ENCODE measurements at places on chromosomes 5 and 9.

- DNase-seq, result no peak
Measured at GRCh38 chr9:115808695-115809094, 344.9 kb upstream of the PAPPA start.

GRCh38 chr5:171476701-171477100 is 57.3 kb downstream of the FGF18 start:
- no peak for DNase-seq

DNA sequence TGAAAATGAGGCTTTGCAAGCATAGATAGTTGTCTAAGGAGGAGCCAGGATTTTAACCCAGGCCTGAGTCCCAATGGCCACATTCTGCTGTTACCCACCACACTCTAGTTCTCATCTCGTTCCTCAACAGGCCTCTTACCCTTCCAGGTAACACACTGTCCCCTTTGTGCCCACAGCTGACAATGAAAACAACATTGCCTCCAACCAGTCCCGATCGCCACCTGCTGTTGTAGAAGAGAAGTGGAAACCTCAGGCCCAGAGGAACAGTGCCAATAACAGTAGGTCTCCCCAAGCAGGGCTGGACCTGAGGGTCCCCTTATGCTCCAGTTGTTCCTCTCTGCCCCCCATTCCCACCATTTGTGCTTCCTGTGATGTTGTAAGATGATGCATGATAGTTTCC is 30.4 kb downstream of the AMBP start:
- no peak for DNase-seq

- no peak for DNase-seq
Measured at GRCh38 chr5:157285310-157286035, 19.6 kb downstream of the CYFIP2 start.

GRCh38 chr5:71757590-71758543 is 38.8 kb downstream of the CARTPT start:
- DNase-seq, result peak; percentile 9

DNA sequence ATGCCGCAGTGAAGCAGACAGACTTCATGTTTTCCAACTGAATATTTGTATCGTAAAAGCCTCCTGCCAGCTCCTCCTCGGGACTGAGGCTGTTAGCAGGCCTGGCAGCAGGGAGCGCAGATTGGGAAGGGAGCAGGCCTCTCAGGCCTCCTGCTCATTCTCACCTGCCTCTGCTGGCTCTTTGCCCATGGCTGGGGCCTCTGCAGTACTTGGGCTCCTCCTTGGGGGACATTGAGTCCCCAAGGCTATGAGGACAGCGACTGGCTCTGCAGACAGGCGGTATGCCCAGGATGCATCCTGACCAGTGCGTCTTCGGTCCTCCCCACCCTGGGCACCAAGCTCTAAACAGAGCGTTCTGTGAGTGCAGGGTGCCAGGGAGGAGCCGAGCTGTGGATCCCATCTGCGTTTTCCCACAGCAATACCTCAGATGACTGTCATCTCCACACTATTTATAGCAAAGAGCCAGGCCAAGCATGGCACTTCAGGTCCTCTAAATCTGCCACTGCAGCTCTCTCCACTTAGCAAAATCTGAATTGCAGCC is 38.7 kb downstream of the TSTD2 start:
- no peak for DNase-seq

DNA sequence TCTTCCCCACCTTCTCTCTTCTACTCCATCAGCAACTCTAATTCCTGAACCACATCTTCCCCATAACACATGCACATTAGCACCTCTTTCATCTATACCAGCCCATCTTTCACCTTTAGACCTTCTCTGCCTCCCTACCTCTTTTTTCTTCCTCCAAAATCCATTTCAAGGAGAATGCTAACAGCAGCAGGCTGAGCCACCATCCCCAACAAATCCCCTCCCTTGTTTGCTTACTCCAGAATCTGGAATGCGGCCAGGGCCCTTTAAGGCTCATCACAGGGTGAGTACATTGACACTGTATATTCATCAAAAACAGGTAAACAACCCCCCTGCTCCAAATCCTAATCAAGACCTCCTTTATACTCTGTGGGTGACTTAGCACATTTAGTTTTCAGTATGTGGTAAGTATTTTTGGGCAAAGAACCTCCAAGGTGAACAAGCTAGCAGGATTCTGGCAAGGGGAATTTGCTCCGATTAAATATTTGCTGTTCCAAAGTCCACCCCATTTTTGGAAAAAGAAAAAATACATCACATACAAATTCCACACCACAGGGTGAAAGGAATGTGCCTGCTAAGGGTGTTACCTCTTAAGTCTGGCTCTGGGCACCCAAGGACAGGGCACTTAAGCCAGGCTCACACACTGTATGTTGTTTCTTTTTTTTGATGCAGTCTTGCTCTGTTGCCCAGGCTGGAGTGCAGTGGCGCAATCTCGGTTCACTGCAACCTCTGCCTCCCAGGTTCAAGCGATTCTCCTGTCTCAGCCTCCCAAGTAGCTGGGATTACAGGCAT is 71.4 kb downstream of the SERINC5 start:
- no peak for DNase-seq

DNA sequence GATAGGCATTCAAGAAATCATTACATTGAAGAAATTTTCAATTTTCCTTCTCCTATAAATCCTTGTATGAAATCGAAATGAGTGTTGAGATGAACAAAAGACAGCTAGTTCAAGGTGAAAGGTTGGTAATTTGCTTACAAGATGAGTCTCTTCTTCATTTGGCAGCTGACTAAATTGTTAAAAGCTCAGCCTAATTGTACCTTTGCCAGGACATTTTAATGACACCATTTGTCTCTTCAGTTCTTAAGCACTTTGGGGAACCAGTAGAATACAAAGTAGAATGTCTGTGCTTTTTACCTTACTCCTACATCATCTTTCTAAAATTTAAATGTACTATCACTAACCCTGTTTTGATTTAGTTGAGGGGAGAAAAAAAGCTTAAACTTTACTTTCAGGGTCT is 59.4 kb downstream of the GRAMD2B start:
- DNase-seq, result no peak

DNA sequence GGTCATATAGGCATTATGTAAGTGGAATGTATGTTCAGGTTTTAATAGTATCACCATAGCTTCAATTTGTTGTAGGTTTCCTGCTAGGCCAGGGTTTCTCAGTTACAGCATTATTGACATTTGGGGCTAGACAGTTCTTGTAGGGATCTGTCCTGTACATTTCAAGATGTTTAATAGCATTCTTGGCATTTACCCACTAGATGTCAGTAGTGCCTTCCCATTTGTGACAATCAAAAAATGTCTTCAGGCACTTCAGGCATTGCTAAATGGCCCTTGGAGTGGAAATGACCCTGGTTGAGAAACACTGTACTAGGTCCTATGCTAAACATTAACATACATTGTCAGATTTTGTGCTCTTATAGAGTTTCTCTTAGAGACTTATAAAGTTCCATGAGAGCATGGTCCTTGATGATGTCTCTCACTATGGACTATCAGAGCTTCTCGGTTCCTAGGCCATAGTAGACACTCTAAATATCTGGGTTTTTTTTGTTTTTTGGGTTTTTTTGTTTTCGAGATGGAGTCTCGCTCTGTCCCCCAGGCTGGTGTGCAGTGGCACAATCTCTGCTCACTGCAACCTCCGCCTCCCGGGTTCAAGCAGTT is 1.4 kb downstream of the KIF20A start:
- peak; percentile 86 for DNase-seq

GRCh38 chr5:143665866-143666265 is 146.1 kb upstream of the HMHB1 start:
- peak; percentile 55 for DNase-seq

GRCh38 chr9:35951736-35952135 is 6.2 kb downstream of the OR2S2 start:
- DNase-seq, result no peak

DNA sequence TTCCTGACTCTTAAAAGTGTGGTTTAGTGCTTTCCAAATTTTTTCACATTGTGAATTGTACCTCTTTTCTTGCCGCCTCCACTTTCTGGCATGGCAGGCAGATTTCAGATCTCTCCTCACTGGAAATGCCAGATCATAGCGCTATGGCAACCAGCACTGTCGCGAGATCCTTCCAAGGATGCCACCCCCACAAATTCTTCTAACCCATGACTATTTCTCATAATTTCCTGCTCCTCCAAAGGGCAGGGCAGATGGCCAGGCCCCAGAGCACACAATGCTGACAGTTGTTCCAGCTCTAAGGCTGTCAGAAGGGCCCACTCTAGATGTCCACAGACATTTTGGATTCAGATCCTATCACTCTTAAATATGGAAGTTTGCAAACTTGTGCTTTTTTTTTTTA is 446.2 kb upstream of the RIOK2 start:
- DNase-seq, result no peak

- no peak for DNase-seq
Measured at GRCh38 chr9:136603901-136604814, 58.3 kb upstream of the NOTCH1 start.

GRCh38 chr5:180330810-180331646 is 22.1 kb downstream of the GFPT2 start:
- DNase-seq, result no peak

- peak; percentile 47 for DNase-seq
Measured at GRCh38 chr5:151523335-151523734, 67.8 kb downstream of the FAT2 start.

DNA sequence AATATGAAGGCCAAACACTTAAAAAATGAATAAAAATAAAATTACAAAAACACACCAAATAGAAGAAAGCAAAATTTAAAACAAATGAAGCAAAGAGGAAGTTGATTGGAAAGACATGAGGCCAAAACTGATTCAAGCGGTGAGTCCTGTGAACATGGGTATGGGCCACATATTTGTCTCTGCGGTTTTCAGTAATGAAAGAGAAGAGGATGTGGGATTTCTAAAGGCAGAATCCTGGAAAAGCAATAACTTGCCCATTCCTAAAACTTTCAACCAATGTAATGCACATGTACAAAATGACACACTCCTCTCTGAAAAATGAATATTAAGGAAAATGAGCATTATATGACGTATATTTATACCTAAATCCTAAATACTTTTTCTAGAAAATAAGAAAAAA is 263.7 kb downstream of the SEMA5A start:
- no peak for DNase-seq

- DNase-seq, result peak; percentile 86
Measured at GRCh38 chr5:141914199-141914743, 9.4 kb upstream of the DELE1 start.

DNA sequence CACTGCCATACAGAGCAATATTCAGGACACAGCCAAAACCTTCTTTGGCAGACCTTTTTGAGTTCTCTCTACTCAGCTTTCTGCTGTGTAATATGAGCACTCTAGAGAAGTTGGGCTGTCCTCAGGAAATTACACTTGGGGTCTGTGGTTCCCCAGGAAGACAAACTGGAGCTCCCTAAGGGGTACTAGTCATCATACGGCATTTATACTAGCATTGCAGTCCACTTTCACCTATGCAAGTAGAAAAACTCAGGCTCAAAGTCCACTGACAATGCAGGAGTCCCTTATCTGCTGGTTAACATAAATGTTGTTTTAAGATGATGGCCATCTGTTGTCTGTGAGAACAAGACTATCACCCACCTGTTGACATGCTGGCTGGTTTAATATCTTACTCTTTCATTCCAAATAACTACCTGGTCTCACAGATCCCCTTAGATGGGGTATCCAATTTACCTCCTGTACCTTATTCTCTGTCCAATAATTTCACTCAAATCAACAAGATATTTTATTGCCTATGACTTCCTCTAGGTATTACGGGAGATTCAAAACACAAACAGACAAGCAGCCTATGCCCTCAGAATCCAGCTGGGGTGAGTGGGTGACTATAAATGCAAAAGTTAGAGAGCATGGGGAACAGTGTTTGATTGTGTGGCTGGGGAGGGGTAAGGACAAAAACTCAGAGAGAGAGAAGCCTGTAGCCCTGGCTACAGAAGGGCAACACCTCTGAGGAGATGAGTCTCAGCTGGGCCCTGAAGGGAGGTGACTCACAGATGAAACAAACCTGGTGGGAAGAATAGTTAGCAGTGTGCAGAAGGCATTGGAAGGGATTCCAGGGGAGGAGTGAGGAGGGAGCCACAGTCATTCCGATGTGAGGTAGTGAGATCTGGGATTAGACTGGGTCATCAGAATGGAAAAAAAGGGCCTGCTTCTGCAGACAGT is 10.2 kb downstream of the DOCK8 start:
- DNase-seq, result no peak

DNA sequence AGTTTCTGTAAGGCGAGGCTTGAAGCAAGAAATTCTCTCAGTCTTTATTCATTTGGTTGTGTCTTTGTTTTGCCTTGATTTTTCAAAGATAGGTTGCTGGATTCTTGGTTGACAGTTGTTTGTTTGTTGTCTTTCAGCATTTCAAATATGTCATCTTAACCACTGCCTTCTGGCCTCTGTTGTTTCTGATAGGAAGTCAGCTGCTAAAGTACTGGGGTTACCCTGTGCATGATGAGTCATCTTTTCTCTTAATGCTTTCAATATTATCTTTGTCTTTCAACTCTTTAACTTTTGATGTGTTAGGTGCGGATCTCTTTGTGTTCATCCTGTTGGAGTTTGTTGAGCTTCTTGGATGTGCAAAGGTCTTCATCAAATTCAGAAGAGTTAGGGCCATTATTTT is 1571.3 kb downstream of the MAT2B start:
- peak; percentile 56 for DNase-seq

- no peak for DNase-seq
Measured at GRCh38 chr5:172140866-172141265, 47.2 kb downstream of the STK10 start.

DNA sequence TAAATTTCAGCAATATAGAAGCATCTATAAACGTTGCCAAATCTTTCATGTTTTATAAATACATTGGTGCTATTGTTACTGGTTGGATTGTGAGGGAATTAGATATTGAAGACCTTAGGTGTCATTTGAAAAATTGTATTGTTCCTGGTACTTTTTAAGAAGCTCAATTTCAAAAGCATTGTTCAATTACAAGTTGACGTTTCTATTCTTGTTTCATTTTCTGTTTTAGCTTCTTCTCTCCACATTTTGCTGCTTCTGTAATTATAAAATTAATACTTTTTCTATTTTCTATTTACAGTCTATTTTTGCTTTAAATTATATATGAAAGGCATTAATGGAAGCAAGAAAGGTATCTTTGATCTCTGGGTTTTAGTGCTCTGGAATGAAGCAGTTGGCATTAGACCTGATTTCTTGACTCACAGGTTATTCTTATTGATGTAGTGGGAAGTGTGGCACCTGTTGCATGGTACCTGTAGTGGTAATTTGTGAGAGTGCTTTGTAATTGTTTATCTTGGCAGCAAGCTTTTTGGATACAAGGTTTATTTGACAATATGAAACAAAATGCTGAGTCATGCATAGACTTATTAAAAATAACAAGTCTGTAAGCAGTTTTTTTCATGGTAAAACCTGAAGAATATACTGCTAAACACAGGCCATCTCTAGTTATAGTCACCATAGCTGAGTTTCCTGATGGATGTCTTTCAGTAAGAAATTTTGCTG is 13.2 kb downstream of the MACIR start:
- DNase-seq, result no peak

Data from MV-4-11 (cell line).